ENCODE measurements at places on chromosomes 7 and 10. TPM values are rescaled to one million over a fixed set of nuclear protein-coding genes. Genes with fewer than 3 reads are reported as not detected.
A peak's percentile ranks its signal among the peaks of the same experiment; 100 is the strongest.

PRKAG2 gene
- total RNA-seq, result 23.6 TPM

GRCh38 chr7:26100406-26101339 is 51.3 kb upstream of the NFE2L3 start:
- H3K27me3 ChIP-seq, result no peaks in the 10 kb centered on the region
- H3K4me1 ChIP-seq, result peaks cover 11% of the 10 kb centered on the region
- H3K27ac ChIP-seq, result no peak overlapping the region
- DNase-seq, result no peak

DNA sequence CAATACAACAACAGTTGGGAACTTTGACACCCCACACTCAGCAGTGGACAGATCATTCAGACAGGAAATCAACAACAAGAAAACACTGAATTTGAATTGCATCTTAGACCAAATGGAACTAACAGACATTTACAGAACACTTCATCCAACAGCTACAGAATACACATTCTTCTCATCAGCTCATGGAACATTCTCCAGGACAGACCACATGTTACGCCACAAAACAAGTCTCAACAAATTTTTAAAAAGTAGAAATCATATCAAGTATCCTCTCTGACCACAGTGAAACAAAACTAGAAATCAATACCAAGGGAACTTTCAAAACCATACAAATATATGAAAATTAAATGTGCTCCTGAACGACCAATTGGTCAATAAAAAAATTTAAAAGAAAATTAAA is 212.3 kb downstream of the DNAJC1 start:
- no peak overlapping the region for H3K4me3 ChIP-seq
- DNase-seq, result no peak
- no peaks in the 10 kb centered on the region for H3K27me3 ChIP-seq
- H3K27ac ChIP-seq, result no peak overlapping the region
- H3K36me3 ChIP-seq, result no peaks in the 10 kb centered on the region
- no peaks in the 10 kb centered on the region for H3K4me1 ChIP-seq

DNA sequence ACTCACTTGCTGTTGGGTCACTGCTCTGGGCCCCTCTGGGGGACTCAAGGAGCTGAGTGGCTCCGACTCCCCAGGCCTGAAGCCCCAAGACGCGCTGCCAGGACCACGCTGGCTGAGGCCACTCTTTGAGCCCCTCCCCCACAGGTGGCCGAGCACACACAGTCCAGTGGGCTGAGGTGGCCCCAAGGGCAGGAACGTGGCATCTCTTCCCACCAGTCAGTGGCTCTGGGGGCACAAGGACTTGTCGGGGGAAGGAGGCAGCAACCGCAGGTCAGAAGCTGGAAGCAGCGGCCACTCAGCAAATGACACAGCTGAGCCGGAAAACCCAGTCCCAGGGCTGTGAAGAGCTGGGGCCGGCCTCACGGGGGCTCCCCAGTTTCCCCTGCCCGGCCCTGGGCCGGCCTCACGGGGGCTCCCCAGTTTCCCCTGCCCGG is 24.1 kb downstream of the GRIFIN start:
- H3K27ac ChIP-seq, result peak overlapping the region; percentile 39
- H3K4me3 ChIP-seq, result peak overlapping the region; percentile 48
- H3K27me3 ChIP-seq, result no peaks in the 10 kb centered on the region

NPFFR1 gene
- 0.02 TPM for total RNA-seq

DNA sequence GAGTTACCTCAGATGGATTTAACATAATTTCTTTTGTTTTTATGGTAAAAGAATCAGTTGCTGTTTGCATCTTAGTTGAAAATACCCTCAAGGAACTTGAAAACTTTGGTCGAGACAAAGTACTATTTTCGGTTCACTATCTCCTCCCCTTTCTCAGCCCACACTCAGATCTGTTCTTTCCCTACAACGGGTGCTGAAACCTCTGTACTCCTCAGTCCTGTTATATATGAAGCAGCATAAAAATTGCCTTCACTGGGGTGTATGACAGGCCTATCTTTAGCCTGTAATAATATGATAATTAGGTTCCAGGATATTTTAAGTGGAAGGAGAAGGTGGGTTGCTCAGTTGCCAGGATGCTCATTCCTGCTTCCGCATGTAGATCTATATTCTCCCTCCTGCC is 105.2 kb upstream of the NOBOX start:
- H3K27ac ChIP-seq, result no peak overlapping the region
- H3K36me3 ChIP-seq, result no peaks in the 10 kb centered on the region
- DNase-seq, result no peak
- H3K4me3 ChIP-seq, result no peak overlapping the region

DNA sequence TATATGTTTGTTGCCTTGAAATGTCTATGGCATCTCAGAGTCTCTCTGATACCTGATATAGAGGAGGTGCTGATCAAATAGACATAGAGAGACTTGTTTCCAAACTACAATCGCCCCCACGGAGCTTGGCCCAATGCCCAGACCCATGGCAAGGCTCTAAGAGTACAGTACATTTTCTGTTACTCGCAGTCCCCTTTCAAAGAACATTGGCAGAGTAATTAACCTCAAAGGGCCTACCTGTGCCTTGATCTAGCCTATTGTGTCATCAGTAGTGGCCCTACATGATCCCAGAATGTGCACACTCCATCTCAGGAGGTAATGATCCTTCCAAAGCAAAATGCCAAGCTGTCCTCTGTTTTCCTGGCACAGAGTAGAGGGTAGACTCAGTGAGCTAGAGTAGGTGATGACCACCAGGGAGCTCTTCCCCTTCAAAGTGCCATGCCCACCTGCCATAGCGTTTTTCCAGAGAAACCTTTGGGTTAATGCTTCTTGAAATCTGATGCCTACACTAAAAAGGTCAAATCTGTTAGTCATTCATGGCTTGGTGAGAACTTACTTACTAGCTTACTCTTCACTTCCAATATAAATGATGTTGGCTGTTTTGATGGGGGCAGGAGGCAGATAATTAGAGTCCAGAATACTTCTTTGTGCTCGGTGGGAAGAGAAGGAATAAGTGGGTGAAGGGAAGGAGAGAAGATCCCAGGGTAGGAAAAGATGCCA is 41.2 kb upstream of the ACSL5 start:
- H3K4me3 ChIP-seq, result no peak overlapping the region
- peak; percentile 94 for DNase-seq
- H3K27ac ChIP-seq, result peak overlapping the region; percentile 60
- no peaks in the 10 kb centered on the region for H3K36me3 ChIP-seq
- no peaks in the 10 kb centered on the region for H3K27me3 ChIP-seq
- peaks cover 100% of the 10 kb centered on the region for H3K4me1 ChIP-seq

GRCh38 chr7:21946222-21946709 is 567 bp upstream of the CDCA7L start:
- peak overlapping the region; percentile 84 for H3K4me3 ChIP-seq
- H3K27me3 ChIP-seq, result no peaks in the 10 kb centered on the region
- peak overlapping the region; percentile 93 for H3K27ac ChIP-seq
- no peaks in the 10 kb centered on the region for H3K36me3 ChIP-seq
- no peak for DNase-seq

Measured in HCT116 (cell line).